ENCODE measurements at places on chromosomes 6 and 20.

DNA sequence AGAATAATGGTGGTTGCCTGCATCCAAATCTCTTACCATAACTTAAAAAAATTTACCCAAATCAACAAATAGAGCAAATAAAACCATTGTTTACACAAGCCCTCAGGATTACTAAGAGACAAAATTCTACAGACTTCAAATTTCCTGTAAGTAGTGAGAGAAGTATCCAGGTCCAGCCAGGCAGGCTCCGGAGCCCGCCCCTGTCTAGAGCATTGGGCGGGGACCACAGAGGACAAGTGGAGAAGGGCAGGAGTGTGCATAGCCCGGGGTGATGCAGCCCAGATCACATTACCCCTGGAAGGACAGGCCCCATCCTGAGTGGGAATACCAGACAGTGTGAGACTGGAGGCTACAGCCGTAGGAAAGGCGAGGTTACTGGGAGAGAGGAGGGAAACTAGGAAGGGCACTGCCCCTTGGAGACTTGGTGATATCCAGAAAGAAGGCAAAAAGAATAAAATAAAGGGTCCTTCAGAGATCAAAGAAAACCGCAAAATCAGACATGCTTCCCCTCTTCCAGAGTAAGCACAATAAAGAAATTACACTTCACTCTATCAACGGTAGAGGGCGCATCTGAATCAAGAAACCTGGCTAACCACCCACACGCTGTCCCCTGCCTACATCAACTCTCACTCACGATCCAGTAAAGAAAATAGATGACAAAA lies 26.6 kb downstream of the RIN2 start:
- ATAC-seq = no peak

DNA sequence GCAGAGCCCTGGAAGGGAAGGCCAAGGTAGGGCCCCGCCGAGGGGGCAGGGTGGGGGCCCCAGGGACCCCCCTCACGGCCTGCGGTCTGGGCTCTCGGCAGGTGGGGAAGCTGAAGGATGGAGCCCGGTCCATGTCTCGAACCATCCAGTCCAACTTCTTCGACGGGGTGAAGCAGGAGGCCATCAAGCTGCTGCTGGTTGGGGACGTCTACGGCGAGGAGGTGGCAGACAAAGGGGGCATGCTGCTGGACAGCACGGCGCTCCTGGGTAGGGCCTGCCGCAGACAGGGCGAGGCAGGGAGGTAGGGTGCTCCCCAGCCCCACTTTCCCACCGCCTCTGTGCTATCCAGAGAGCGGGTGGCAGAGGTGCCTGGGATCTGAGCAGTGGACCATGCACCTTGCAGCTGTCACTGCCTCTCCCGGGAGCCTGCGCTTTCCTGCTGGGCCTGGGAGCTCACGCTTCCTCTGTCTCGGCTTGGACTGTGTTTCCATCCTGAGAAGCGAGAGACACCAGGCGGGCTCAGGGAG lies 83.1 kb downstream of the SYNJ2 start:
- no peak for ATAC-seq

GRCh38 chr6:22057962-22058361 lies 238.9 kb downstream of the PRL start:
- no peak for ATAC-seq

- no peak for ATAC-seq
Measured at GRCh38 chr6:163260111-163260895, 154.2 kb upstream of the QKI start.

GRCh38 chr6:87806635-87807034 lies 104.6 kb upstream of the AKIRIN2 start:
- ATAC-seq = no peak

GRCh38 chr6:29071831-29072723 lies 15.0 kb downstream of the OR2B3 start:
- ATAC-seq = peak; percentile 30

- no peak for ATAC-seq
Measured at GRCh38 chr6:75402296-75402695, 91.3 kb downstream of the FILIP1 start.

DNA sequence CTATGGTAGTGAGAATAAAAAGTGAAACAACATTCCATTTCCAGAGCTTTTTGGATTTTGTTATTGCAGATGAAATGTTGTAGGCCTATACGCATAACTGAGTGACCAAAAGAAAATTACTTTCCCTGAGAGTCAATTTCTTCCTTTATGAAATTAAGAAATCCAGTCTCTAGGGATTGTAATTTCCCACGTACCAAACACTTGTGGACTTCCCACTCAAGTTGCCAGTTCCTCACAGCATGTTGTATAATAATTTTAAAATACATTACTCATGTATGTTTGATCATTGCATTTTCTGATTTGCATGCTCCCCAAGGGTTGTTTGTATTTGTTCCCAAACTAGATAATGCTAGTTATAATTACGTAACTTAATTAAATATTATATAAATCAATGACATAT lies 12.0 kb upstream of the PRDM1 start:
- ATAC-seq = no peak

GRCh38 chr6:142359271-142359960 lies 57.6 kb downstream of the ADGRG6 start:
- ATAC-seq = no peak

- no peak for ATAC-seq
Measured at GRCh38 chr20:50376179-50376887, 133.8 kb upstream of the PTPN1 start.

DNA sequence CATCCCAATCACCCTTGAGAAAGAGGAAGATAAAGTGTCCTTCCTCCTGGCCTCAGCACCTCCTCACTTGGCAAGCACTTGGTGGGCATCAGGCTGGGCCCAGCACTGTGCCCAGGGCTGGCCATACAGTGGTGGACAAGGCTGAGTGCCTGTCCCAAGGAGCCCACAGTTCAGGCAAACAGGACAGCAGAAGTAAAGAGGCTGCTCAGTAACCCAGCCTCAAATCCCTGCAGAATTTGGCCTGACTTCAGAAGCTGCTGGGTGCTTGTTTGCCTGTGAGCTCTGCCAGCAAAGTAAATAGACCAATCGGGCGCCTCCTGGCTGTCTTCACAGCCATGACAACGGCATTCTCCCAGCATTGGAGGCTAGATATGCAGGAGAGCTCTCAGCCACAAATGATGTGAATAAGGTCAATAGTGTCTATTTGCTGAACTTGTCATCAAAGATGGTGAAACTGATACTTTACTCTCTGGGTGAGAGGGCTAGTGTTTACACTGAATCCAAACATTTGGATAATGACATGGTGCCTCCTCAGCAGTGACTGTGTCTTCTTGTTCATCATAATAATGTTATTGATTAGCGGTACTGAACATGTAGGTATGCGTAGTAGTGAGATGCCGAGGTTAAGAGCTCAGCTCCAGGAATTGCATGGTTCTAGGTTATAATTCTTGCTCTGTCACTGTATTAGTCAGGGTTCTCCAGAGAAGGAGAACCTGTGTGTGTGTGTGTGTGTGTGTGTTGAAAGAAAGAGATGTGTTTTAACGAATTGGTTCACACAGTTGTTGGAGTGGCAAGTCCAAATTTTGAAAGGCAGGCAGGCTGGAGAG lies 36.9 kb upstream of the FANCE start:
- ATAC-seq = no peak

DNA sequence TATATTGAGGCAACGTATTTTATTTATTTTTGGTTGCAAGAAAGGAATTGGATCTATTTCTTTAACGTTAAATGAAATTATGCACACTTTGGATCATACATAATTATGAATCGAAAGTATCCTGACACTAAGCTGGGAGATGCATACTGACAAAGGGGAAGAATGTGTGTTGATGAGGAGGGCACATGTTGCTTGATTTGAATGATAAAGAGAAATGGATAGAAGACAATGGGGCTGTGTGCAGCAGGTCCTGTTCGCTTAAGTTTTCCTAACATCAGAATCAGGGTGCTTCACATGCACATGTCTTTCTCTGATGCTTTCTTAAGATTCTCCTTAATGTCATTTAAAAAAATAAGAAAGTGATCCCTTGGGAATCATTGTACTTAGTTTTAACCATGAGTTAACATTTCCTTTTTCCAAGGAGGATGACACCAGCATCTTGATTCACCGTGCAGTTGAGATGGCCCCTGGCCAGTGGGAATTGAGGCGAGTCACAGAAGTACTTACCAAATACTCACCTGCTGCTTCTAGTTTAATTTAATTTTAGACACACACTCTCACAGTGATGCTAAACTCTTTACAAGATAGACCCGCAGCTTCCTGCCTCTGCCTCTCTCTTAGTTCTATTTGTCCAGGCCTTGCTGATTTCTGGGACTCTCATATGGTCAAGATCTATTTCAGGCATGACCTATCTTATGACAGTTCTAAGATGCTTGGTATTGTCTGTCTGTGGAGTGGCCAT lies 116.5 kb downstream of the CLIC5 start:
- no peak for ATAC-seq

DNA sequence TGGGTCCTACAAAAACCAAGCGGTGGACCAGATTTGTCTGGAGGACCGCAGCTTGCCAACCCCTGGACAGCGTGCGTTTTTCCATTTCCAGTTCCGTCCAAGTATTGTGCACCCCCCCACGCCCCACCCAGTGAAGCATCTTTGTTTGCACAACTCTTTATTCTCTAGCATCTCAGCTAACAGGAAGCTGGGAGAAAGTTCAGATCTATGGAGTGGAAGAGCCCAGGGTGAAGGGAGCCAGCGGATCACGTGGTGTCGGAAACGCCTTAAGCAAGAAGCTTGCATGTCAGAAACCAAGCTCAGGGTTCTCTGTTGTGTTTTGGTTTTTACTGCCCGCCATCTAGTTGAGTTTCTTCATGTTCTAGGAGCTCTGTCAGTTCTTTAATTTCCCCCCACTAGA lies 29.9 kb downstream of the ARID1B start:
- no peak for ATAC-seq

DNA sequence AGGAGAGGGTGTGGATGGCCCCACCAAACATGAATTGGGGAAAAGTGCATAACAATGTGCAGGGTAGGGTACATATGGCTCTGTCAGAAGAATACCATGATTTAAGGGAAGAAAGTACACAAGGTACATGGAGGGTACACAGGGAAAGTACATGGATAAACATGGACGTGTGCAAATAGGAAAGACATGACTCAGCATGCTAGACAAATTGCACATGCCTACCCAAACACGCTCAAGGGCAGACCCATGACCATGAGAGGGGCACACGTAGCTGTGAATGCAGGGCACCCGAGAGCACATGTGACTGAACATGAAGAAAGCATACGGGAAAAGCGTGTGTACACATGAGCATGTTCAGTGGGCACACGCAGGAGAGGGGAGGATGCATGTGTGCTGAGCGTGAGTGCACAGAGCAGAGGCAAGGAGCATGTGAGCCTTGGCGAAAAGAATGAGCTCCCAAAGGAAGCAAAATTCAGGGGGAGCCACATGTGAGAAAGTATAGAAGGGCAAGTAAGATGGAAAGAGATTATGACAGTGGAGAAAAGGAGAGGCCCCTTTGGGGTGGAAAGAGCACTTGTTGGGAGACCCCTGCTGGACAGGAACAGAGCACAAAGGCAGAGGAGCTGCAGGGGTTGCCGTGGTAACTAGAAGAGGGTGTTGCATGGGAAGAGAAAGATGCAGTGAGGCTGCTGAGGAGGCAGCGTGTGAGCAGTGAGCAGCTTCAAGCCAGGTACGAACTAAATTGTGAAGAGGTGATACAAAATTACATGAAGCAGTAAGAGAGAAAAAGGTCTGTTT lies 17.8 kb downstream of the OR2H2 start:
- ATAC-seq = no peak

GRCh38 chr6:90583179-90583835 lies 3.6 kb downstream of the MAP3K7 start:
- ATAC-seq = no peak

DNA sequence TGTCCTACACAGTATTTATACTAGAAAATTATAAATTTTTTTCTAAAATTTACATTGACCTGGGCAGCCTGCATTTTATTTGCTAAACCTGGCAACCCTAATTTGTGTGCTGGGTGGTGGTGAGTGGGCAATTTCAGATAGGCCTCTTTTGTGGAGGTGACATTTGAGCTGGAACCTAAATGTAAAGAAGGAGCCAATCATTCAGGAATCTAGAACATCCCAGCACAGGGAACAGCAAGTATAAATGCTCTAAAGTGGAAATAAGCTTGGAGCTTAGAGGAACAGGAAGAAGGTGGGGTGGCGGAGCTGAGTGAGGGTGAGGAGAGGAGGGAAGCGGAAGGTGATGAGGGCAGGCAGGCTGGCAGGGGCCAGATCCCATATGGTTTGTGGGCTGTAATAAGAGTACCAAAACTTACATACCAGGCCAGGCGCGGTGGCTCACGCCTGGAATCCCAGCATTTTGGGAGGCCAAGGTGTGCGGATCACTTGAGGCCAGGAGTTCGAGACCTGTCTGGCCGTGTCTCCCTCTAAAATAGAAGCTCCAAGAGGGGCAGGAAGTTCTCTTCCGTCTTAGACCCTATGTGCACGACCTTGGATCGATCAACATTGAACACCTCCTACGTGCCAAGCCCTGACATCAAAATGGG lies 549 bp upstream of the CSE1L start:
- no peak for ATAC-seq
